ENCODE measurements at places on chromosomes 2 and 18.

GRCh38 chr2:86065512-86065911 is 40.2 kb downstream of the POLR1A start:
- no peak for DNase-seq

GRCh38 chr2:65264821-65265670 is 37.4 kb downstream of the ACTR2 start:
- DNase-seq = no peak

DNA sequence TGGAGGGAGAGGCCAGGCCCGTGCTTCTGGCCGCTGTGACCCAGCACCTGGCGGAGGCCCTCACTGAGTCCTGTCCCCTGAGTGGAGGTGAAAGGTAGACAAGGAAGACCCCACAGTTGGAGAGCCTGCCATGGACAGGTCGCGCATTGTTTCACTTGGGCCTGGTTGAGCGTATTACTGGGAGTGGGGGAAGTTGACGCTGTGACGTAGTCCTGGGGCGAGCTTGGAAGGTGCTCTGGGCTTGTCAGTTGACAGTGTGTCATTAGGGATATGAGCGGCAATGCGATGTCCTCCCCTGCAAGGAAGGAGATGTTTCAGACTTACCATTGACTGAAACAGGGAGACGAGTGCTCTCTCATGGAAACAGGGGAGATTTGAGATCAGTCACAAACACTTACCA is 127.1 kb downstream of the SH3RF3 start:
- no peak for DNase-seq

- no peak for DNase-seq
Observed at GRCh38 chr2:199997296-199997695, 41.9 kb downstream of the MAIP1 start.

GRCh38 chr2:157229572-157229971 is 27.9 kb upstream of the GALNT5 start:
- DNase-seq = no peak

GRCh38 chr2:69994166-69994565 is 32.7 kb upstream of the ASPRV1 start:
- DNase-seq = no peak

- no peak for DNase-seq
Observed at GRCh38 chr18:34746614-34747013, 36.5 kb downstream of the DTNA start.
